ENCODE measurements at places on chromosomes 12 and 14.

DNA sequence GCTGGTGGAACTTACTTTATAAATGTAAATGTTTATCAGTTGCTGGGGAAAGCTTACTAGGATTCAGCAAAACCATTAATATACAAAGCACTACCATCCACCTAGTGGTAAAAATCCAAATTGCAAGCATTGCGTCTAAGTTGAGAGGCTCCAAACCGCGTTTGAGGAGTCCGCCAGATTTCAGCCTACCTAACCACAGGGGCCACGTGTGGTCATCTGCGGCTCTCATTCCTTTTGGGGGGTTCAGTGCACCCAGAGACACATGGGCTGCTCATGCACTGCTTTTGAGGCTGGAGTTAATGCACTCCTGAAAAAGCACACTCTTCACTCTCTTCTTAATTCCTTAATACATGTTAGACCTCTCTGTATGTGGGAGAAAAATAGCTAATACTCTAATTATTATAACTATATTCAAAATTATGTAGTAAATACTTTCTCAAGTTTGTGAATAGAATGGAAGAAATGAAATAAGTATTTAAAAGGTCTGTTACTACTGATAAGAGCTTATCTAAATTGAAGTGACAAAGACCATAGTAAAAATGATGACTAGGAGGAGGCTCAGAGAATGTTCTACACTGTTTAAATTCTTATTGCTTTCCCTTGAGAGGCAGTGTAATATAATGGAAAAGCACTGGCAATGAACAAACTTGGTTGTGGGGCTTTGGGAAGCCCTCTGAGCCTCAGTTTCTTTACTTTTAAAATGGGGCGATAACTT, 41.4 kb upstream of the MANSC4 start:
- DNase-seq, result peak; percentile 73

- no peak for DNase-seq
These were observed 4.8 kb upstream of the ITPK1 start for GRCh38 chr14:93120517-93120916.

GRCh38 chr12:123490089-123490488, 32.1 kb downstream of the SNRNP35 start:
- DNase-seq, result no peak

DNA sequence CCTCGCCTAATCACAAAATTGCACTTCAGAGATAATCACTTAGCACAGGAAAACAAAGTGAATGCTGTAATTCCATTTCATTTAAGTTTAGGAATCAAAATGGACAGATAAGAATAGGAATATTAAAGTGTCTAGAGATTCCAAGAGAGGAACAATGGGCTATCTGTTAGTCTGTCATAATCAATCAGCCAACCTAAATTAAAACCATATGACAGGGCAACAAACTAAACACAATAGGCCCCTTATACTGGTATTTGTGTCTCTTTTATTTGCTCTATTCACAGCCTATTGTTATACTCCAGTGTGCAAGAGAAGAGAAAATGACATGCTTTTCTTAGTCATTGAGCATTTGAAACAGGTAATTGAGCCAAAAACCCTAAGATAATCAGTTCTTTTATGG, 259.4 kb downstream of the PRKD1 start:
- DNase-seq, result no peak

- DNase-seq, result no peak
These were observed 203.5 kb upstream of the PLXNC1 start for GRCh38 chr12:93944911-93945310.

DNA sequence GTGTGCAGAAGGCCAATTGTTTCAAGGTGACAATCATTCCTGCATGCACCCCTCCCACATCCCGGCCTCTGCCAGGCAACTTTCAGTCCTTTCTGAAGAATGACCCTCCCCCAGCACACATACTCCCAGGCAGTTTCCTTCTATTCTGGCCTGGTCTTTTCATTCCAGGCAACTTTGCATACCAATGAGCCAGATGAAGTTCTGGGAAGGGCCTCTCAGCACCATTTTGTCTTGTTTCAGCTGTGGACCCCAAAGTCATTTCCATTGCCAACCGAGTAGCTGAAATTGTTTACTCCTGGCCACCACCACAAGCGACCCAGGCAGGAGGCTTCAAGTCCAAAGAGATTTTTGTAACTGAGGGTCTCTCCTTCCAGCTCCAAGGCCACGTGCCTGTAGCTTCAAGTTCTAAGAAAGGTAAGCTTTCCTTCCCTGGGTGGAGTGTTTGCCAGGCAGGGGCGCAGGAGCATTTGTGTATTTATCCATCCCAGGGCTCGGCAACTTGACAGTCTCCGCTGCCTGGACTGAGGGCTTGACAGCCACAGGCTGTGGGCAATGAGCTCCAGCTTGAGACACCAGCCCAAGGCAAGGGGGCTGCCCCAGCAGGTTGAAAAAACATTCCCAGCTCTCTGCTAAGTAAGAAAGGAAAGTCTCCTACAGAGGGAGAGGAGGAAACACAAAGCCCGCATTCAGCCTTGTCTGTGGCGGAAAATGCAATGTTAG, 16.4 kb downstream of the BCL2L14 start:
- no peak for DNase-seq

- DNase-seq, result no peak
These were observed 38.0 kb upstream of the FKBP4 start for GRCh38 chr12:2756756-2757155.

- DNase-seq, result no peak
These were observed 98.6 kb downstream of the SETD3 start for GRCh38 chr14:99382071-99382470.

GRCh38 chr12:60451457-60451856, 855.6 kb downstream of the SLC16A7 start:
- no peak for DNase-seq

- peak; percentile 51 for DNase-seq
These were observed 3.5 kb downstream of the PTPN21 start for GRCh38 chr14:88551094-88551870.

- DNase-seq, result no peak
These were observed 174.8 kb downstream of the APAF1 start for GRCh38 chr12:98819821-98820404.

DNA sequence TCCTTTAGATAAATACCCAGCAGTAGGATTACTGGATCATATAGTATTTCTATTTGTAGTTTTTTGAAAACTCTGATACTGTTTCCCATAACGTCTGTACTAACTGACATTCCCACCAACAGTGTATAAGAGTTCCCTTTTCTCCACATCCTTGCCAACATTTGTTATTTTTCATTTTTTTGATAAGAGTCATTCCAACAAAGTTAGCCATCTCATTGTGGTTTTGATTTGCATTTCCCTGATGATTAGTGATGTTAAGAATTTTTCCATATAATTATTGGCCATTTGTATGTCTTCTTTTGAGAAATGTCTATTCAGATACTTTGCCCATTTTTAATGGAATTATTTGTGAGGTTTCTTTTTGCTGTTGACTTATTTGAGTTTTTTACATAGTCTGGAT, 486.0 kb downstream of the FLRT2 start:
- DNase-seq, result no peak

GRCh38 chr14:51504669-51505068, 147.0 kb upstream of the FRMD6 start:
- no peak for DNase-seq

DNA sequence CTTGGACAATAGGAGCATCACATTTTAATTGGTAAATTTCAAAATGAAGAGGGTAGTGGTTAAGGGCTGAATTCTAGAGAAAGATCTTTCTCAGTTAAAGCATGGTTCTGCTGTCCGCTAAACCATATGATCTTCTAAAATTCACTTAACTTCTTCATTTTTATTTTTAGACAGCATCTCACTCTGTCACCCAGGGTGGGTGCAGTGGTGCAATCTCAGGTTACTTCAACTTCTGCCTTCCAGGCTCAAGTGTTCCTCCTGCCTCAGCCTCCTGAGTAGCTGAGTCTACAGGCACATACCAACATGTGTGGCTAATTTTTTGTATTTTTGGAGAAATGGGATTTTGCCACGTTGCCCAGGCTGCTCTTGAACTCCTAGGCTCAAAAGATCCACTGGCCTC, 226.7 kb upstream of the ABCD2 start:
- DNase-seq, result no peak
